ENCODE measurements at places on chromosomes 4 and X.

DNA sequence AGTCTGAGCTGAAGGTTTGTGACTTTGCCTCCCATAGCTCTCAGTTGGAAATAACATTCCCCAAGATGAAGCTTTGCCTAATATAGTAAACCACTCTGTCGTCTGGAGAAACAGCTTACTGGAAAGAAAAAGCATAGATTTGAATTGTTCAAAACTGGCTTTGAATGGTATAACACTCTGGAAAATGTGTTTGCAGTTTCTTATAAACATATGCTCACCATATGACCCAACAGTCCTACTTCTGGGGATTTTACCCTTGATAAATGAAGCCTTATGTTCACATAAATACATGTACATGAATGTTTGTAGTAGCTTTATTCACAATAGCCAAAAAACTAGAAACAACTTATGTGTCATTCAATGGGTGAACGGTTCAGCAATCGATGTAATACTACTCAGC is 10.2 kb downstream of the VEGFD start:
- no peak for DNase-seq

DNA sequence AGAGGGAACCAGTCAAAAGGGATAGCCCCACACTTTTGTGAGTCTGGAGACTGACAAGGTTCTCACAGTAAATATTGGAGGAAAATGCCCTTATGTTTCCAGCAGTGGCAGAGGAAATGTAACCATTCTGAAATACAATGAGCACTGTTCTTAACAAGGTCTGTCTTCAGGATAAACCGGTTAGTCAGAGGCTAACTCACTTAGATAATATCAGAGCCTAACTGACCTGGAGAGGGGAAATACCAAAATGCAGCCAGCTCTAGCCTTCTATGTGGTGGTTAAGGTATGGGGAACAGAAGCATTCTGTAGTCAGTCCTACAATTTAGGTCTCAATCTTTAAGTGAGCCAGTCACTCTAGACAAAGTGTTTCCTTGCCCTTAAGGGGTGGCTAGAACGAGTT is 70.8 kb downstream of the TBCK start:
- no peak for DNase-seq

DNA sequence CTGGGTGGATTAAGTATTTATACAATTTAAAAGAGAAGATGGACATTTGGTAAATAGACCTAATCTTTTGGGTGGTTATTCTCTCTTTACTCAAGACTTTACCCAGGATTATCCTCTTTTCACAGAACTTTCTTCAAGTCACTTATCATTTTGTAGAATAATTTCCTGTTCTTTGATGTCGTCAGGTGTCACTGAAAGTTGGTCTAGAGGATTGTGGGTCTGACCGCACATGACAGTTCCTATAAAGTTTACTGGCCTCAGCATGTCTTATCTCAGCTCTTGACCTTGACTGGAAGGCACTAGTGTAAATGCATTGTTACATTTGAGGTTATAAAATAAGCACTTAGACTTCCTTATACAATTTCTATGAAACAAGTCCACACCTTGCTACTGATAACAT is 139.9 kb upstream of the SLC4A4 start:
- DNase-seq = no peak

GRCh38 chr4:183633476-183634400 is 25.2 kb downstream of the RWDD4 start:
- DNase-seq = no peak

- DNase-seq = no peak
Observed at GRCh38 chrX:130057209-130057608, 53.1 kb downstream of the ELF4 start.

GRCh38 chrX:5397409-5397808 is 831.3 kb downstream of the NLGN4X start:
- no peak for DNase-seq

GRCh38 chr4:56684320-56685050 is 3.4 kb upstream of the HOPX start:
- no peak for DNase-seq

GRCh38 chr4:189376901-189377300 is 563.8 kb upstream of the FRG1 start:
- DNase-seq = no peak

GRCh38 chr4:2101346-2102044 is 42.4 kb downstream of the NAT8L start:
- no peak for DNase-seq

All from Kasumi-1 (cell line).